SJSA1 (cell line): ENCODE measurements at places on chromosomes 11 and 22. TPM values are rescaled to one million over a fixed set of nuclear protein-coding genes. Genes with fewer than 3 reads are reported as not detected.

IRAG1 gene
- total RNA-seq, result 3.8 and 4.6 TPM in 2 replicates

HEPN1 gene
- total RNA-seq, result not detected in 2 replicates

LUZP2 gene
- total RNA-seq, result not detected in 2 replicates

SLC6A5 gene
- total RNA-seq, result not detected in 2 replicates

DNA sequence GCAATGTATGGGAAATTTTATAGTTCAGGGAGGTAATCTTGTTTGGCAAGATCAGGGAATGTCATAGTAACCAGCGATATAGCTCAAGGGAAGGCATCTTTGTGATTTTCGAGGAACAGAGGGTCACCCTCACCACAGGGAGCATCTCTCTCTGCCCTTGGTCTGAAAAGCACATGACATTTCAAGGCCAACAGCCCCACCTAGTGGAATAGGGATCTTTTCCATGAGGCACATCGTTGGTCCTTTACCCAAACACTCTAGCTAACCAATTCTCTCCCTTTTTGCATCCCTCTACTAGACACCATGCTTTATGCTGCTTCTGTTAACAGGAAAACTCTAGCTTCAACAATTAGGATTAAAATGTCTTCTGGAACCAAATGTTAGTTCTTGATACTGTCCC lies 179.0 kb downstream of the GRM5 start:
- H3K4me1 ChIP-seq, result no peaks in the 10 kb centered on the region
- no peaks in the 10 kb centered on the region for H3K36me3 ChIP-seq
- no peak overlapping the region for H3K4me3 ChIP-seq
- no peaks in the 10 kb centered on the region for H3K27me3 ChIP-seq
- DNase-seq, result no peak

- peak overlapping the region; percentile 82 for H3K27ac ChIP-seq
- H3K36me3 ChIP-seq, result peaks cover 21% of the 10 kb centered on the region
- DNase-seq, result peak; percentile 63
- no peaks in the 10 kb centered on the region for H3K27me3 ChIP-seq
Observed at GRCh38 chr22:27919942-27920755, 1.1 kb upstream of the PITPNB start.

PGA5 gene
- total RNA-seq, result not detected in 2 replicates

MUC2 gene
- not detected in 2 replicates for total RNA-seq

DNA sequence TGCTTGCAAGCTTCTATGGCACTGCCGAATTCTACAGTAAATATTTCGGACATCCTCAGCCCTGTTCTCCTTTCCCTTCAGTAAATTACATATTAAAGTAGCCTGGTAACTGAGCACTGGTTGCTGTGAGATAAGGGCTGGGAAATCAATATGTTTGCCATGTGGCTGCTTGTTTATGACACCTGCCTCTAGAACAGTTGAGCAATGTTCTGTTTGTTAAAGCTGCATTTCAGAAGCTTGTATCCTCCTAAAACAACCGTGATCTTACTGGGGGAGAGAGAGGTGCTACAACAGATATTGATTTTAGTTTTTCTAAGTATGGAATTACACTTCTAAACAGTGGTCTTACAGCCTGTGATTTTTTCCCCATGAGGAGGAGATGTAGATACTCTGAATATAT lies 39.4 kb downstream of the ZBTB16 start:
- no peaks in the 10 kb centered on the region for H3K4me1 ChIP-seq
- no peak overlapping the region for H3K4me3 ChIP-seq
- no peak for DNase-seq
- H3K27me3 ChIP-seq, result no peaks in the 10 kb centered on the region
- H3K27ac ChIP-seq, result no peak overlapping the region

GRCh38 chr11:83471831-83472727 lies 185.9 kb upstream of the CCDC90B start:
- no peak for DNase-seq
- H3K4me3 ChIP-seq, result no peak overlapping the region
- no peak overlapping the region for H3K27ac ChIP-seq
- H3K36me3 ChIP-seq, result no peaks in the 10 kb centered on the region
- H3K4me1 ChIP-seq, result no peaks in the 10 kb centered on the region
- H3K27me3 ChIP-seq, result no peaks in the 10 kb centered on the region

- peaks cover 10% of the 10 kb centered on the region for H3K4me1 ChIP-seq
- H3K4me3 ChIP-seq, result no peak overlapping the region
- no peaks in the 10 kb centered on the region for H3K27me3 ChIP-seq
- DNase-seq, result no peak
- no peaks in the 10 kb centered on the region for H3K36me3 ChIP-seq
- H3K27ac ChIP-seq, result no peak overlapping the region
Observed at GRCh38 chr11:123206791-123207434, 11.9 kb upstream of the CLMP start.

GRCh38 chr11:124801636-124802312 lies 1.6 kb upstream of the MSANTD2 start:
- H3K4me3 ChIP-seq, result no peak overlapping the region
- H3K4me1 ChIP-seq, result peaks cover 11% of the 10 kb centered on the region
- no peak overlapping the region for H3K27ac ChIP-seq
- H3K27me3 ChIP-seq, result no peaks in the 10 kb centered on the region
- H3K36me3 ChIP-seq, result peaks cover 6% of the 10 kb centered on the region; the same call in 1 of the 2 replicates
- no peak for DNase-seq

HBG1 gene
- not detected in 2 replicates for total RNA-seq

DNA sequence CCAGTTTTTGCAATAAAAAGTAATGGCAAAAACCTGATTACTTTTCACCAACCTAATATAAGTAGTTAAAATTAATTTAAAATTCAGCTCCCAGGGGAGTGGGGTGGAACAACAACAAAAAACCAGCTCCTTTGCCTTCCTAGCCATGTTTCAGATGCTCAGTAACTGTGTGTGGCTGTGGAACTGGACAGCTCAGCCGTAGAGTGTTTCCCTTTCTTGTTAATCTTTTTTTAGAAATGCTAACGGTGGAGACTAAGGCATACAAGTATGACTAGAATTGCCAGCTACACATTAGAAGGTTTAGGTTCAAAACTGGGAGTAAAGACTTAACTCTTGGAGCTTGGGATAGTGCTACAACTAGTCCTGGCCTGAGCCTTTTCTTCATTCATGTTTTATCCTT lies 45.0 kb downstream of the PPP6R3 start:
- H3K4me3 ChIP-seq, result no peak overlapping the region
- DNase-seq, result no peak
- H3K4me1 ChIP-seq, result peaks cover 3% of the 10 kb centered on the region; the same call in 1 of the 2 replicates
- no peak overlapping the region for H3K27ac ChIP-seq
- no peaks in the 10 kb centered on the region for H3K27me3 ChIP-seq

DNA sequence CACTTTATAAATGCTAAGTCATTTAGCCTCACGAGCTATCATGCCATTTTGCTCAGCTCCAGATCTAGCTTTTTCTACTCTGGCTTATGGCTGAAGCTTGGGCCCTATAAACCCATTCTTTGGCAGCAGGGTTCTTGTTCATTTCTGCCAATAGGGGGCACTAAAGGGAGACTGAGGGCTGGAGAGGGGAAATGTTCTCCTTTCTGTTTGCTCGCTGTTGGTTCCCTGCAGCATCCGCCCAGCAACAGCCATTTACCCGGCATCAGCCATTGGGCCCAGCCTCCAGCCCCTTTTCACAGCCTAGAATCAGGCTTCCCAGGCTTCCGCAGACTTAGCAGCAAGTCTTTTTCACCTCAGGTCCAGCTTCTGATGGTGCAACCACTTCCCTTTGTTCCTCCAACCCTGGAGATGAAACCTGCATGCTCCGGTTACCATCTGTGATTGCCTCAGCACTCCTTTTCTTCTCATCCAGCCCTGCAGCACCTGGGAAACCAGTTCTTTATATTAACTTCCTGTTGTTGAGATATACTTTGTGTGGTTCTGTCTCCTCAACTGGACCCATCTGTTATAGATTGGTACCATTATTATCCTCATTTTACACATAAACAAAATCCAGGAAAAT lies 4.2 kb upstream of the ME3 start:
- no peak for DNase-seq
- H3K27ac ChIP-seq, result no peak overlapping the region
- no peak overlapping the region for H3K4me3 ChIP-seq
- H3K36me3 ChIP-seq, result no peaks in the 10 kb centered on the region
- H3K27me3 ChIP-seq, result no peaks in the 10 kb centered on the region

GRCh38 chr11:10529279-10529678 lies 11.7 kb downstream of the RNF141 start:
- peaks cover 30% of the 10 kb centered on the region for H3K4me1 ChIP-seq
- peaks cover 28% of the 10 kb centered on the region for H3K36me3 ChIP-seq
- H3K4me3 ChIP-seq, result no peak overlapping the region
- H3K27me3 ChIP-seq, result no peaks in the 10 kb centered on the region
- H3K27ac ChIP-seq, result no peak overlapping the region
- DNase-seq, result no peak

- no peaks in the 10 kb centered on the region for H3K36me3 ChIP-seq
- H3K4me1 ChIP-seq, result no peaks in the 10 kb centered on the region
- DNase-seq, result no peak
- no peak overlapping the region for H3K4me3 ChIP-seq
- no peaks in the 10 kb centered on the region for H3K27me3 ChIP-seq
Observed at GRCh38 chr11:108405706-108406105, 61.6 kb downstream of the C11orf65 start.

TRMU gene
- 59.5 and 60.9 TPM in 2 replicates for total RNA-seq

DNA sequence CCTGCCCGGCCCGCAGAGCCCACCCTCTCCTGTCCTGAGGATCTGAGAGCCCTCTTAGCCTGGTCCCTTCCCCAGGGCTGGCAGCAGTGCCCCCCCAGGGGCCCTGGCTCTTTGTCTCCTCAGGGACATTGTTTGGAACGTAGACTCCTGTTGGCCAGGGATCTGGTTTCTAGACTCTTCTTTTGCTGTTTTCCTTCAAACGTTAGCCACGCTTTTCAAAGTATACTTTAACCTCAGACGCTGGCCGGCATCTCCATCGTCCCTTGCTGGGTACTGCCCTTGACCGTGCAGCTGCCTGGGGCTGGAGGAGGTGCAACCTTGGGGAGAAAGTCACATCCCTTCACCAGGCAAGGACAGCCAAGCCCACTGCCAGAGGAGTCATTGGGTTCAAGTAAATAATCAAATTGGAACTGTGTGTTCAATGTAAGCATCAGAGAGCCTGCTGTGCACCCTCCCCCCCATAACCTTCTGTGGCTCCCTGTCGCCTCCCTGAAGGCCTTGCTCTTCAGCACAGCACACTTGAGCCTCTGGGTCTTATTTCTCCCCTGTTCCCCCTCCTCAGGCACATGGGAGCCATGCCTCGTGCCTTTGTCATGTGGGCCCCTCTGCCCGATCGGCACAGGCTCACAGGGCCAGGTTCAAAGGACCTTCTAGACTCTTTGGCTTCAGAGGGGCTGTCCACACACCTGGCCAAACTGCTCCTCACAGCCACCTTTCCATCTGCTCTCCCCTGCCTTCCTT lies 21.8 kb upstream of the WNT7B start:
- H3K4me3 ChIP-seq, result no peak overlapping the region
- H3K4me1 ChIP-seq, result peaks cover 56% of the 10 kb centered on the region
- no peak overlapping the region for H3K27ac ChIP-seq
- no peaks in the 10 kb centered on the region for H3K36me3 ChIP-seq
- DNase-seq, result no peak

GRCh38 chr22:37163096-37163489 lies 13.4 kb upstream of the IL2RB start:
- 0 out of 2 replicates have a peak, but pooled peaks cover 2% of the 10 kb centered on the region for H3K27me3 ChIP-seq
- H3K36me3 ChIP-seq, result no peaks in the 10 kb centered on the region
- H3K27ac ChIP-seq, result no peak overlapping the region
- H3K4me1 ChIP-seq, result peaks cover 4% of the 10 kb centered on the region

- H3K36me3 ChIP-seq, result no peaks in the 10 kb centered on the region
- H3K4me3 ChIP-seq, result no peak overlapping the region
- no peak for DNase-seq
- no peaks in the 10 kb centered on the region for H3K4me1 ChIP-seq
Observed at GRCh38 chr11:45644981-45645889, 20.2 kb downstream of the CHST1 start.

KRTAP5-9 gene
- total RNA-seq, result not detected in 2 replicates

DNA sequence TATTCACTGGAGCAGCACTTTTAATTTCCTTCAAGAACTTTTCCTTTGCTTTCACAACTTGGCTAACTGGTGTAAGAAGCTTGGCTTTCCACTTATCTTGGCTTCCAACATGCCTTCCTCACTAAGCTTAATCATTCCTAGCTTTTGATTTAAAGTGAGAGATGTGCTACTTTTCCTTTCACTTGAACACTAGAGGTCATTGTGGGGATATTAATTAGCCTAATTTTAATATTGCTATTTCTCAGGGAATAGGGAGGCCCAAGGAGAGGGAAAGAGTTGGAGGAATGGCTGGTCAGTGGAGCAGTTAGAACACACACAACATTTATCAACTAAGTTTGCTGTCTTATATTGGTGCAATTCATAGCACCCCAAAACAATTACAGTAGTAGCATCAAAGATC lies 24.6 kb upstream of the CCDC90B start:
- no peak for DNase-seq
- H3K4me1 ChIP-seq, result no peaks in the 10 kb centered on the region
- no peak overlapping the region for H3K4me3 ChIP-seq
- H3K27me3 ChIP-seq, result no peaks in the 10 kb centered on the region
- H3K36me3 ChIP-seq, result no peaks in the 10 kb centered on the region

SCGB1A1 gene
- not detected in 2 replicates for total RNA-seq

DNA sequence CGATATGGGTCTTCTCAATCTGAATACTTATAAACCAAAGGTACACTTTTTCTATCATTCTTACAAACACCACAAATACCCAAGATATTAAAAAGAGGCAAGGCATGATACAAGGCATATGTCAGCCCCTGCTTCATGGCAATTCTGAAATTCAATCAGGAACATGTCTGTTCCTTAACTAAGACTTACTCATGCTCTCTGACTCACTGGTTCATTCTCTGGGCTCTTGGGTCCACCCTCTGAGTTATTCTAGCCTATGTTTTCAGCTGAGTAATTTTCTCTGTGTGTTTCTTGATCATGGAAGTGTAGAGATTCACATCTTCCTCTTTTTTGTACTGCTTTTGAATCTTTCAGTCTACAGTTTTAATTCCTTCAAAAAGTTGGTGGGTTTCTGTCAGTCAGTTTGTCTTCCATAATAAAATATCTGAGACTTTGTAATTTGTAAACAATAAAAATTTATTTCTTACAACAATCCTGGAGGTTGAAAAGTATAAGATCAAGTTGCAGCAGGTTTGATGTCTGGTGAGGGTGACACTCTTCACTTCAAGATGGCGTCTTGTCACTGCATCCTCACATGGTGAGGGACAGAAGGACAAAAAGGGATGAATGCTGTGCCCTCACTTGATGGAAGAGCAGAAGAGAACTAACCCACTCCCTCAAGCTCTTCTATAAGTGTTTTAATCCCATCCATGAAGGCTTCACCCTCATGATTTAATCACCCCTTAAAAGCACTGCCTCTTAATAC lies 211.7 kb downstream of the FAM76B start:
- H3K27ac ChIP-seq, result no peak overlapping the region
- H3K4me3 ChIP-seq, result no peak overlapping the region
- no peak for DNase-seq
- no peaks in the 10 kb centered on the region for H3K27me3 ChIP-seq
- H3K4me1 ChIP-seq, result no peaks in the 10 kb centered on the region

GRCh38 chr11:63838150-63838677 lies 696 bp upstream of the MARK2 start:
- H3K4me3 ChIP-seq, result peak overlapping the region; percentile 96
- peak overlapping the region; percentile 2; the same call in 1 of the 2 replicates for H3K27ac ChIP-seq
- H3K4me1 ChIP-seq, result peaks cover 33% of the 10 kb centered on the region
- peaks cover 38% of the 10 kb centered on the region for H3K36me3 ChIP-seq
- no peak for DNase-seq
- no peaks in the 10 kb centered on the region for H3K27me3 ChIP-seq
